Hepatic stellate cell (primary cell): ENCODE measurements at places on chromosomes 6 and 20.

DNA sequence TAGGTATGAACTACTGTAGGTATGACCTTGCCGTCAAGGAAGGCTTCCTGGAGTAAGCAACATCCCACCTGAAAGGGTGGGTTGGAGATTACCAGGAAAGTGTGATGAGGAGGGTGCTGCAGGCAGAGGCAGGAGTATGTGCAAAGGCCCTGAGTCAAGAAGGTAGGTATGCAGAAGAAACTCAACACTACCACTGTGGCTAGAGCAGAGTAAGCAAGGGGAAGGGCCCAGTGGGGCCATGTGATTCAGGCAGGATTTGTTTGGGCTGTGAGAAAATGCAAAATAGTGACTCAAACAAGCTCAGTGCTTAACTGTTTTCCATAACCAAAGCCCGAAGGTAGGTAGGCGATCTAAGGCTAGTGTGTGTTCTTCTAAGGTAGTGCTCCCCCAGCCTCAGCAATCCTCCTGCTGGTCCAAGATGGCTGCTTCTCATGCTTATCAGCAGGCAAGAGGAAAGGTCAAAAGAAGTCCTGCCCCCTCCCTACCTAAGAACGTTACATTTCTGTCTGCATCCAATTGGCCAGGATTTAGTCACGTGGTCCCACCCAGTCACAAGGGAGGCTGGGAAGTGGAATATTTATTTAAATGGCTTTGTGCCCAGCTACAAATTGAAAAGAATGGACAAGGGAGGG, 36.2 kb upstream of the HMGA1 start:
- DNase-seq, result peak; percentile 39

- no peak for DNase-seq
These were observed 110.3 kb upstream of the TMEM170B start for GRCh38 chr6:11427091-11427722.

- DNase-seq, result no peak
These were observed 21.9 kb downstream of the BHLHE23 start for GRCh38 chr20:62984666-62985443.

GRCh38 chr6:87200469-87201175, 45.3 kb downstream of the ZNF292 start:
- DNase-seq, result no peak

DNA sequence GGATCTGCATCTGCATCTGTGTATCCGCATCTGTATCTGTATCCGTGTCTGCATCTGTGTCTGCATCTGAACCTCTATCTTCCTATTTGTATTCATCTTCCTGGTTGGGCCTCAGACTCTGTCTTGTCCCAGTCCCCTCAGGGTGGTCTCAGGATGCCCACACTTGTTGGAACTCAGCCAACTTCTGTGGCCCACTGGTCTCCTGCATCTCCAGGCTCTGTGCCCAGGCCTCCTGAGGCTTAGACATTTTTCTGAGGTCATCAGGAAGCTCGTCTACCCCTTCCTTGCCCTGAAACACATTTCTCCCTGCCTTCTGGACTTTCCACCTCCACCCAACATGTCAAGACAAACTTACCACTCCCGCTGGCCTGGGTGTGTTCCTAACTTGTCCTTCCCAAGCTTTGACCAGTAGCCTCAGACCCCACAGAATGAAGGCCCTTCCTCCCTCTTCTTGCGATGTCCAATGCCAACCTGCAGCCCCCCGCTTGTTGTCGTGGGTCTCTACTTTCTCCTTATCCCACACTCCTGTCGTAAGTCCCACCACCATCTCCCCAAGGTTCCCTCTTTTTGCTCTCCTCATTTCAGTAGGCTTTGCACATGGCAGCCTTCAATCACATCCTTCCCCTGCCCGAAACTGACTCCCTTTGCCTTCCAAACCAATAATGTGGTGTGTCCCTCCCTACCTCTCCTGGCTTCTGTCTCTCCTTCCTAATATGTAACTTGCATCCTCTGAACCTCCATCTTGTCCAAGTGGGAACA, 176.5 kb downstream of the DLL1 start:
- DNase-seq, result no peak

GRCh38 chr20:38196592-38196991, 31.5 kb upstream of the TGM2 start:
- peak; percentile 75 for DNase-seq

GRCh38 chr6:105453968-105454367, 51.1 kb upstream of the PREP start:
- DNase-seq, result no peak

- DNase-seq, result no peak
These were observed 983.5 kb upstream of the FLRT3 start for GRCh38 chr20:15320941-15321340.

DNA sequence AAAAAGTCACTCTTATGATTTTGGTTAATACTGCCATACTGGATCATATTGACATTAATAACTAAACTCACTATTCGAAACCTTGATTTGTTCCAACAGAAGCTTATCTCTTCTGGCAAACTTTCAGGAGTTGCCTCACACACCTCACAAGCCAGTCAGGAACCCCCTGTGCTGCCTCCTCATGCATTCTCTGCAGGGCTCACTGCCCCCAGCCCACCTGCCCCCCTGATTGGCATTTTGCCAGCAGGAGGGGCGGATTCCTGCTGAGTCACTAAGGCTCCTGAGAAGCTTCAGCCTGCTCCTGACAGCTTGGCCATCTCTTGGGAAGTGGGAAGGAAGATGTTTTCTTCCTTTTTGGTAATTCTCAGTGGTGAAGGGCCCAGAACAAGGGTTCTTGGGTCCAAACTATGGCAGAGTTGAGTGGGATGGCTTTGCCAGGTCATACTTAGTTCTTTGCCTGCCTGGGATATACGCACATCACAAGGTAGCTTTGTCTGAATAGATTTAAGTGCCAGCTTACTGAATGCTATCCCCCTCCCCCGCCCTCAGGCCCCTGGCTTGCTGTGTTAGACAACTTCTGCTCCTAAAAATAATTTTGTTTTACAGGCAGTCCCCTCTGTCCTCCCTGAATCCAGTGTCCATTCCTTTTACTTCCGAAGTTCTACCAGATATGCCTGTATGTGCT, 31.4 kb downstream of the SLC35F1 start:
- DNase-seq, result no peak
